ENCODE measurements at places on chromosomes 7 and 10.

DNA sequence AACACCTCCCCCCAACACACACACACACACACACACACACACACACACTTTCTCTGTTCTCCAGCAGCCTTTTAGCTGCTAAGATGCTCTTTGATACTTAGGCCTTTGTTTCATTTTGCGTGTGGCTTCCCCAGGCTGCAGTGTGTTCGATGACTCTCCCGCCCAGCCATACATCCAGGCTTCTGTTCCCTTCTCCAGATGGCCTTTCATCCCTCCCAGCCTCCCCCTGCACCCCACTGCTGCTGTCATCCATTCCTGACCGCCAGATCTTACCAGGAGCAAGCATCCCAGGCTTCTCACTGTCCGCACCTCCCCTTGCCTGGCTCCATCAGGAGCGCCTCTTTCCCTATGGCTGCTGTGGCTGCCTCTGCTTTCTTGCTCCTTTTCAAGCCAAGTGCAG, 77.8 kb upstream of the PPIF start:
- no peak for DNase-seq

- no peak for DNase-seq
Measured at GRCh38 chr7:108813251-108814014, 243.8 kb downstream of the DNAJB9 start.

- DNase-seq, result no peak
Measured at GRCh38 chr10:88253622-88254021, 329.5 kb downstream of the RNLS start.

GRCh38 chr7:38428041-38428440, 154.6 kb upstream of the TARP start:
- no peak for DNase-seq

- DNase-seq, result no peak
Measured at GRCh38 chr10:11231285-11231684, 213.6 kb downstream of the CELF2 start.

GRCh38 chr7:139118805-139119485, 9.4 kb upstream of the ZC3HAV1 start:
- no peak for DNase-seq

DNA sequence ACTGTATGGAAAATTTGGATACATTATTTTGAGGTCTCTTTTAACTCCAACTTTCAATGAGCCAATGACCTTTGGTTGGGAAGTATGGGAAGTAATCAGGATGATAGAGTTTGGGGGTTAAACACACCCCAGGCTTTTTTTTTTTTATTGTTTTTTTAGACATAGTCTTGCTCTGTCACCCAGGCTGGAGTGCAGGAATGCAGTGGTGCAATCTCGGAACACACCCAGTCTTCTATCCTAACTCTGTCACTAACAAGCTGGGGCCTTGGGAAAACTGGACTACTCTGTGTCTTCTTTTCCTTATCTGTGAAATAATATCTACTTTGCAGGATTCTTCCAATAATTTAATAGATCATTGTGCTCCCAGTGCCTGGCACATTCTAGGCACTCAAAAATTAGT, 37.6 kb upstream of the AGBL3 start:
- DNase-seq, result no peak

DNA sequence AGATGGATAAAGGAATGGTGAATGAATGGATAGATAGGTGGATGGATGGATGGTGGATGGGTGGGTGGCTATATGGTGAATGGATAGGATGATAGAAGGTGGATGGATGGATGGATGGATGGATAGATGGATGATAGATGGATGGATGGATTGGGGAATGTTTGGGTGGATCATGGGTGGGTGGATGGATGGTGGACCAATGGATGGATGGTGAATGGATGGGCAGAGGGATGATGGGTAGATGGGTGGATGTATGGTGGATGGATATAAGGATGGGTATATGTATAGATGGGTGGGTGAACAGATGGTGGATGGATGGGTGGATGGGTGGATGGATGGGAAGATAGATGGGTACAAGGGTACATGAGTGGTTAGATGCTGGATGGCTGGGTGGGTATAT, 322.4 kb downstream of the ADARB2 start:
- DNase-seq, result no peak

GRCh38 chr10:43173120-43173519, 34.9 kb downstream of the CSGALNACT2 start:
- DNase-seq, result no peak

- DNase-seq, result peak; percentile 92
Measured at GRCh38 chr10:53314876-53315275, 542.3 kb upstream of the MBL2 start.

DNA sequence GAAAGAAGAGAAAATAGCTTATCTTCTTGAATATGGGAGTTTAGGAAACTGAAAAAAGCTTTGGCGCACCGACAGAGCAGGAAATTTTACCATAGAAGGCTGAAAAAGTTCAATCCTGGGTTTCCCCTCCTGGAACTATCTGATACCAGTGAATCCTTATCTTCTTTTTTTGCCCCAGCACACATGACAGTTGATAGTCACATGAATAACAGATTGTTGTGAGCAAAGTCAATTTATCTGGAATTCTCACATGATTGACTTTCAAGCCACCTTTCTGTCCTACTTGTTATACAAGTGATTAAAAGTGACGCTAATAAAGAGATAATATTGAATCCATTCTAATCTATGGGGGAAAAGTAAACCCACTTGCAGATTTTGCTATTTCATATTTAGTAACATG, 365.8 kb upstream of the NPVF start:
- DNase-seq, result no peak

DNA sequence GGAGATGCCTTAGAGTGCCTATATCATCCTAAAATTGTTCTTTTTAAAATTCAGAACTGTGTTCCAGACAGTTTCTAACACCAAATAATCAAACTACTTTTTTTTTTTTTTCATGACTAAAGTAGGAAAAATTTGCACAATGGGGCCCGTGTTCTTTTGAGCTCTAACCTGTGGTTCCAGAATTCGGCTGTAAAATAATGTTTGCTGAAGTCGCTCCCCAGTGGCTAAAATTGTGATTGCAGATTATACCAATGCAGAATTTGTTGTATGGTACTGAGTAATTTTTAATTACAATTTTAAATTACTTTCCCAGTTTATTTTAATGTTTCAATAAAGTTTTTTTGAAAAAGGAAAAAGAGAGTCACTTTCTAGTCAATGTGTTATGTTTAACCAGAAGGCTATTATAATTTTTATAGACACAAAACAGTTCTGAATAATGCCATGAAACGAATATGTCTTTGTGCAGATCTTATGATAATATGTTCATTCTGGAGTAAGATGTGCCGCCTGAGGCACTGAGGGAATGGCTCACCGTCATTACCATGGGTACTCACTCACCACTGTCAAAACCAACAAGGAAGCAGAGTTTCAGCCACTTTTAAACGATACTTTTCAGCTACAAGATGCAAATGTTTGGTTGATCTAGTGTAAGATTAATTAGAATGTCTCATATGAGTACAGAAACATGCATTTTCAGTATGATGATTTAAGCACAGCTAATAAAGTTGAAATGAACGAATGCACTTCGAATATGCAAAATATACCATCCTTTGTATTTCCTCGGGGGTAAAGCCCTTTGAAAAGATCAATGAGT, 173.6 kb downstream of the PRKCQ start:
- DNase-seq, result no peak

GRCh38 chr10:85673270-85673669, 693.3 kb downstream of the GRID1 start:
- no peak for DNase-seq
